ENCODE measurements at places on chromosomes 4 and X. TPM values are rescaled to one million over a fixed set of nuclear protein-coding genes. Genes with fewer than 3 reads are reported as not detected.

The MFAP3L gene
- 1.9 TPM for total RNA-seq

The MAGEA4 gene
- 0.60 TPM for total RNA-seq

The FGFRL1 gene
- total RNA-seq = 3.1 TPM

The GUF1 gene
- total RNA-seq = 7.0 TPM

The FAM9C gene
- not detected for total RNA-seq

The MSX1 gene
- total RNA-seq = 7.6 TPM

The PHKA1 gene
- 1.6 TPM for total RNA-seq

The STATH gene
- total RNA-seq = not detected

The RNF212 gene
- not detected for total RNA-seq

The GASK1B gene
- total RNA-seq = 1.2 TPM

The XAGE2 gene
- total RNA-seq = not detected

The F11 gene
- total RNA-seq = not detected

The PWWP3B gene
- total RNA-seq = not detected

The SPIN2A gene
- total RNA-seq = 0.20 TPM

The TBC1D8B gene
- total RNA-seq = 3.4 TPM

DNA sequence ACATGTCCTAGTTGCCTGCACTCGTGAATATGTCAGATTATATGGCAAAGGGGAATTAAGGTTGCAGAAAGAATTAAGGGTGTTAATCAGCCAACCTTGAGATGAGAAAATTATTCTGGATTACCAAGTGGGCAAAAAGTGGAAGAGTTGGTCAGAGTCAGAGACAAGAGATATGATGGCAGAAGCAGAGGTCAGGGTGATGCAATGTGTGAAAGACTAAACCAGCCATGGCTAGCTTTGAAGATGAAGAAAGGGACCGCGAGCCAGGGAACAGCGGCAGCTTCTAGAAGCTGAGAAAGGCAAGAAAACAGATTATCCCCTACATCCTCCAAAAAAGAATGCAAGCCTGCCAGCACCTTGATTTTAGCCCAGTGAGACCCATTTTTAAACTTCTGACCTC is 385.6 kb downstream of the HNRNPD start:
- DNase-seq = no peak

DNA sequence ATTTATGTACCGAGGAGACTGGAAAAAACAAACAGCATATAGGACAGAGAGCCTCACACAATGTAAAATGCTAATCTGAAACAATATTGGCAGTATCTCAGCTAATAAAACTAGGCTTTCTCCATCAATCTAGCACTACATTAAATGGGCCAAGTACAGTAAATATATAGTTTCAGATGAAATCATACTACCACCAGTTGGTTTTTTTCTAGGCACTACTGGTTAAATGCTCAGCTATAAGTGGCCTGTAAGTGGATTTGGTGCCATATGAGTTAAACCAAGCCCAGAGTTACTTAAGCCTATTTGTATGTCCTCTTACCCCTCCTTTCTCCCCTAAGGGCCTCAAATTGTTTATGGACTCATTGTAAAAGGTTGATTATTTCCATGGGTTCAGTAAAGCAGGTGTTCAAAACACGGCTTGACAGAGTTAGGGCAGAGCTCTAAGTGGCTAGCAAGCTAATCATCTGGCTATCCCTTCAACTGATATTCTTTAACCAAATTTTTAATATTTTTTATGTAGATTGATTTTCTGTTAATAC is 57.5 kb downstream of the FAM13A start:
- no peak for DNase-seq

GRCh38 chrX:11666164-11666563 is 444 bp upstream of the ARHGAP6 start:
- no peak for DNase-seq

- DNase-seq = no peak
Measured at GRCh38 chr4:34289489-34289888, 1954.8 kb downstream of the ARAP2 start.

DNA sequence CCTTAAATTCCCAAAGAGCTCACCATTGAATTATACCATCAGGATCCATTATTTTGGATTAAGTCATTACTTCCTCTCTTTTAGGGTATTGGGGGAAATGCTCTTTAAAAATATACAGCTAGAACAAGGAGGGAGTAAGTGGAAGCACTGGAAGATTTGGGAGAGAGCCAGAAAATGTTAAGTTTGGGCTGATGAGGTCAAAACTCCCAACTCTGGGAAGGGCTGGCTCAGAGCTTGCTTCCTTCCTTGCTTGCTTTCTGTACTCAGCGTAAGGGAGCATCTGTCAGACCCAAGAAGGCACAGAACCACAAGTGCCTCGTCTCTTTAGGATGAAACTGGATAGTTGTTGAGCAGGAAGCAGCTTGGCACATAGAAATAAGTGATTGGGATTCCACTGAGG is 138.2 kb downstream of the GUCY2F start:
- no peak for DNase-seq

GRCh38 chr4:85681921-85682320 is 207.0 kb downstream of the ARHGAP24 start:
- DNase-seq = no peak

- no peak for DNase-seq
Measured at GRCh38 chr4:158993891-158994290, 109.0 kb upstream of the RAPGEF2 start.

GRCh38 chr4:73573794-73574528 is 46.3 kb downstream of the RASSF6 start:
- DNase-seq = peak; percentile 72

- no peak for DNase-seq
Measured at GRCh38 chrX:71935476-71935875, 24.8 kb downstream of the NHSL2 start.

DNA sequence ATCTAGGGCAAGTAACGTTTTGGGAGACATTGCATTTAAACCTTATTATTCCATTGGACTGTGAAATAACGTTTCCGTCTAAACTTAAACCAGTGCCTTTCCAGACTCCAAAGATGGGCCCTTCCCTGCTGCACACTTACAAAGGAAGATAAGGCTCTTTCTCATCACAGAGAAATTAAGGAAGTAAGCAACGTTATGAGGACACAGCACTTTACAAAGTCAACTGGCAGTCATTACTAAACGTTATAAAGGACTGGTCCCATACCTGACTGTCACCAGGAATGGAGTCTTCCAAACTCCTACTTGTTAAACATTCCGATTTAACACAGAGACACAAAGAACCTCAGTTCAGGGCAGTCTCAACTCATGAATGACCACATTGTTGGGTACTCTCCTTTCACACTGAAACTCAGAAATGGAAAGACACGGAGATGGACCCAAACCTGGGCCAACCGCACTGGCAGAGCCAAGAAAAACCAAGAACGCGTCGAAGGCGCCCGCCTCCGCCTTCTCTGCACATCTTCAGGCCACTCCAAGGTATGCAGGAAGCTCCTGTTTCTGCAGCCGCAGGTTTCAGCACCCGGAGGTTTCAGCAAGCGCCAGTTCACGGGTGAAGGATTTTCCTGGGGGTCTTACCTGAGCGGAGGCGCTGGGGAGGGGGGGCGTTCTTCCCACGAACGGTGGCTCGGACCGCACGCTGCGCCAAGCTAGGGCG is 670 bp downstream of the PAPSS1 start:
- DNase-seq = peak; percentile 35

- no peak for DNase-seq
Measured at GRCh38 chr4:145698507-145698906, 18.6 kb downstream of the C4orf51 start.

- no peak for DNase-seq
Measured at GRCh38 chr4:166197166-166197565, 324.1 kb downstream of the TLL1 start.

GRCh38 chr4:109015413-109015810 is 252.6 kb upstream of the ETNPPL start:
- DNase-seq = no peak

DNA sequence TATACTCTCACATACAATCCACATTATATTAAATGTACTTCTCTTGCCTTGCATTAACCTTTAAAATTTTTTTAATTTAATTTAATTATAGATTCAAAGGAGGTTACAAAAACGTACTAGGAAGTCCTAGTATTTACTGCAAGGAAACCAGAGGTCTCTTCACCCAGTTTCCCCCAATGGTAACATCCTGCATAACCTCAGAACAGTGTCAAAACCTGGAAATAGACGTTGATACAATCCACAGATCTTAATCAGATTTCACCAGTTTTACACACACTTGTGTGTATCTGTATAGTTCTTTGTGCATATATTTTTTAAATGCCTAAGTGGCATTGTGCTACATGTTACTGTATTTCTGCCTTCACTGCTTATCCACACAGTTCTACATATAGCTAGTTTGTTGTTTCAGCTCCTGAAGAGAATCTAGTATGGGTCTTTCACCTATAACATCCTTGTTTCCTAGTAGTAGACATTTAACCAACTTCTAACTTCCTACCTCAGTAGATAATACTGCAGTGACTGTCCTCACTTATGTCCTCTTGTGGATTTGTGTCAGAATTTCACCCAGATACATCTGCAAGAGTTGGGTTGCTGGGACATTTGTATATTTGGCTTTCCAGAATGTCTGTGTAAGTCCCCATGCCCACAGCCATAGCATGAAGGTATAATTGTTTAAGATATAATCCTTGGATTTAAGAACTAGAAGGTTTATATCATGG is 103.2 kb downstream of the NFKB1 start:
- DNase-seq = no peak

GRCh38 chr4:16217300-16218051 is 8.8 kb downstream of the TAPT1 start:
- DNase-seq = no peak

DNA sequence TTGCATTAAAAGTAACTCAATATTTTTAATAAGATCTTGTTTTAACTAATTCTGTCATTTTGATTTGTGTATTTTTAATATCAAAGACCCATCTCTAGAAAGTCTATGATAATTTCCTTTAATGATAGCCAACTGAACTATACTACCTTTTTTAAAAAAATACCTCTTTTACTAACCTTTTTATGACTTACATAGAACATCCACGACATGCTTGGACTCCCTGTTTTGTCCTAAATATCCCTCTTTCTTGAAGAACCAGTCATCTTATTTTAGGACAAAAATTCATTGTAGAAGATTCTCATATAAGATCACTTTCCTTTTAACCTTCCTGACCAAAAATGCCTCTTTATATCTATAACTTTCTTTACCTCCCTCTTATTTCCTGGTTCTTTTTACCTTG is 76.8 kb upstream of the GC start:
- peak; percentile 16 for DNase-seq

GRCh38 chr4:174764105-174764729 is 64.8 kb downstream of the GLRA3 start:
- DNase-seq = peak; percentile 16

DNA sequence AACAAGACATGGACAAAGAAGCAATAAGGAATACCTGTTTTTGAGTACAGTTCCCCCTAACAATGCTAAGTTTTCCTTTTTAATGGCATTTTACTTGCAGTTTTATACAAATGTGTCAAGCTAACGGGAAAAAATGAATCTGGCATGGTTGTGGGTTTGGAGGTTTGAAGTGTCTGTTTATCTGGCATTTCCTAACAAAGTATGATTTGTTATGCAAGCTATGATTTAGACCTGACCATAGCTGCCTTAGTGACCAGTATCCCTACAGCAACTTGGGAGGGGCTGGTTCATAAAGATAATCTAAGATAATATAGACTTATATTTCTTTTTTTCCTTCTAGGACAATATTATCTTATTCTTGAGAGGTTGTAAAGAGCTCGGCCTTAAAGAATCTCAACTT is 60.6 kb downstream of the LIMCH1 start:
- no peak for DNase-seq

GRCh38 chr4:73527196-73527595 is 45.7 kb downstream of the AFM start:
- DNase-seq = no peak

GRCh38 chr4:3283916-3284315 is 8.9 kb upstream of the RGS12 start:
- peak; percentile 68 for DNase-seq

DNA sequence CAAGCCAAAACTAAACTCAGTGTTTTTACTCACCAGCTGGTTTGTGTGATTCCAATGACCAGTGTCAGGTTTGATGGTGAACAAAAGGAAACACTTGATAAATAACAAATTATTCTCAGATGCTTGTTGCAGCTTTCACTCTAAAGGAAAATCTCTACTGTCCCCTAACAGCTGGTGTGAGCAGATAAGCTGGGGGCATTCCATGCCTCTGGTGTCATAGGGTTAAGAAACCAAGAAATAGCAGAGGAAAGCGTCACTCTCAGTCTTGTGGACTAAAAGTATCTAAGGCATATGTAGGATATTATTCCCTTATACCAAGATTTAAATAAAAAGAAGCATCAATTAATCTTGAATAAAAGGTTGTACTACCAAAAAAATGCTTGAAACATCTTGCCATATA is 24.3 kb downstream of the TRPC5 start:
- no peak for DNase-seq

- DNase-seq = peak; percentile 3
Measured at GRCh38 chr4:25632135-25632534, 23.5 kb upstream of the SLC34A2 start.

DNA sequence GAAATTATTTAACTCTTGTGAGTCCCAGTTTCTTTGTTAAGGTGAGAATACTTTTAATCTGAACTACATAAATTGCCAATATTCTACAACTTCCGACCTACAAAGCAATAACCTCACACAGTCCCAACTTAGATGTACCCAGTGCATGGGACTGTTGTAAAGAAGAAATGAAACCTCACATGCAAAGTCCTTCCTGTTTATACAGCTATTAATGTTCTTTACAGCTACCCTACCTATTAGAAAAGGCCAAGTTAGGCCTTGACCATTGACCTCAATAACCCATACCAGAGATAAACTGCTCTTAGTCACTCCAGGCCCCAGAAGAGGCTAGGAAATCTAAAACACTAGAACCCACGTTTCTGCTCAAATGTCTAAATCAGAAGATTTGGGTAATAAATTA is 920.1 kb upstream of the TENM3 start:
- no peak for DNase-seq

DNA sequence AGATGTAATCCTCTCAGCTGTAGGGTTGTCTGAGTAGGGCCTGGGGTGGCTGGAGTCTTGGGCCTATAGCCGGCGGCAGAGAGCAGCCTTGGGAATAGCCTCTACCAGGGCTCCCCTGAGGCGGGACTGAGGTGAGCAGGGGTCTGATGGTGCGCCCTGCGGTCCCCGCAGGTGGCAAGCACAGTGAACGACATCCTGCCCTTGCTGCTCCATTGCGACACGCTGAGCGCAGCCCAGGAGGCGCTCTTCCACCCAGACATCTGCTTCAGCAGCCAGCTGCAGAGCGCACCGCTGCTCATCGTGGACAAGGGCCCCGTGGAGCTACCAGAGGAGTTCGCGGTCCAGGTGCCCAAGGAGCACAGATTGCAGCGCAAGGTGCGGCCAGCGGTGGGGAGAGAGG is 317.0 kb downstream of the ADGRL3 start:
- DNase-seq = no peak
